Activated CD4-positive, alpha-beta memory T cell treated with anti-CD3 and anti-CD28 coated beads, Interleukin-2, amount 10 ng/mL, durations not matched to agents 7 days and 5 days (primary cell): ENCODE measurements at places on chromosomes 1 and 21.
A peak's percentile ranks its signal among the peaks of the same experiment; 100 is the strongest.

DNA sequence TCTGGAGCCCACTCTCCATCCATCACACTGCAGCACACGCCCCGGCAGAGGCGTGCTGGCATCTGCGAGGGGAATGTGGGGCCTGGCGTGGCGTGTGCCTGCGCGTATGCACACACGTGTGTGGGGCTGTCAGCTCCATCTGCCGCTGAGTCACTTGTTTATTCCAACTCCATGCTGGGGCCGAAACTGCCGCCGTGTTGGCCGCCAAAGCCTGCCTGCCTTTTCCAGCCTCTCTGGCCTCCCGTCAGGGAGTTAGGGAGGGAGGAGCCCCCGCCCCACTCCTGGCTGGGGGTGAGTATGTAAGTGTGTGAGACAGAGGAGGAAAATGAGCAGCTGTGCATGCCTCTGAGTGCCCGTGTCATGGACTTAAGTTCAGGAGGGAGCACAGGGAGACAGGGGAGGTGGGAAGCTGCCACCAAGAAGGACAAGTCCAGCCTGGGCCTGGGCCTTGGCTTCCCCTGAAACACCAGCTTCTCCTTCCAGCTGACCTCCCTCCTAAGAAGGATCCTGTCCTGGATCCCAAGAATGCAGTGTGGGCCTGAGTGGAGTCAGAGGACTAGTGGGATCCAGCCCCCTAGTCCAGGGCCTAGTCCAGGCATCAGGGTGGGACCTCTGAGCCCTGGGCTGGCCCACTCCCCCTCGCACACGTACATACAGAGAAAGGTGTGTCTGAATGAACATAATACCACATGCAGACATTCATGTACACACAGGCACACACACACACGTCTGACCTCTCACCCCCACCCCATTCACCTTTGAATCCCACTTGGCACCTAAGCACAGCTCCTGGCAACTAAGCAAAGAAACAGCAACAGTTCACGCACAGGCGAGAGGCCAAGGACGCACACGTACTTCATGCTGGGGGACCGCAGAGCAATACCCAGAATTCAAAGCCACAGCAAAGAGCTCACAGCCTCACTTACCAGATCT is 24.7 kb downstream of the MEF2D start:
- DNase-seq: no peak
- H3K4me3 ChIP-seq: no peak overlapping the region
- no peak overlapping the region for H3K27ac ChIP-seq
- H3K4me1 ChIP-seq: peaks cover 26% of the 10 kb centered on the region

- DNase-seq: no peak
- no peaks in the 10 kb centered on the region for H3K36me3 ChIP-seq
- no peak overlapping the region for H3K4me3 ChIP-seq
- no peaks in the 10 kb centered on the region for H3K27me3 ChIP-seq
Observed at GRCh38 chr1:178798232-178798861, 72.5 kb downstream of the ANGPTL1 start.

DNA sequence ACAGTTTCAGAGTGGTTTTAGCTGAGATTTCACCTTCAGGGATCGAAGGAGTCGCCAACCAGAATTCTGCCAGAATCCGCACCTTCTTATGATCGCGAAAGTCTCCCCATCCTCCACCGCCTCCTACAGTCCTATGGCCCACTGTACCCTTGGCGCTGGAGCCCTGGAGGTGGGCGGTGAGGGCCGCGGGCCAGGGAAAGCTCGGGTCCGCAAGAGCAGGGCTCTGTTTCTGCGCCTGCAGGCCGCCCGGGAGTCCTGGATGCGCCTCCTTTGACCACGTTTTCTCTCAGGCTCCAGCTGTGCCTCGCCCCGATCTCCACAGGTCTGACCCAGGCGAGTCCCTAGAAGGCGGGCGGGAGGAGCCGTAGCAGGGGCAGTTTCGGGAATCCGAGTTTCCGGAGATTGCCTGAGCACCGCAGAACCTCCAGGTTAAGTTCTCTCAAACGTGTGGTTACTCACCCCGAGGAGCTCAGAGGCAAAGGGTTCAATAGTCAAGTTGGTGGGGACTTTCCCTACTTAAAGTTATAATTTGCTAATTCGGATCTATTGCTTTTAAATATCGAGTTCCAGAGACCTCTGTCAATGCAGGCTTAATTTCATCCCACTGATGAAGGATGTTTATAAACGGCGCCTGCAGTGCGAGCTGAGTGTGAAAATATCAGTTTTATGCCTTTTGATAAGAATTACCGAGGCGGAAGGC is 3.2 kb upstream of the LHX8 start:
- peaks cover 11% of the 10 kb centered on the region for H3K4me1 ChIP-seq
- no peak overlapping the region for H3K27ac ChIP-seq
- H3K36me3 ChIP-seq: peaks cover 7% of the 10 kb centered on the region

GRCh38 chr1:242651817-242652216 is 127.3 kb upstream of the PLD5 start:
- no peak for DNase-seq
- no peaks in the 10 kb centered on the region for H3K4me1 ChIP-seq
- H3K36me3 ChIP-seq: no peaks in the 10 kb centered on the region
- H3K4me3 ChIP-seq: no peak overlapping the region
- H3K27me3 ChIP-seq: no peaks in the 10 kb centered on the region

DNA sequence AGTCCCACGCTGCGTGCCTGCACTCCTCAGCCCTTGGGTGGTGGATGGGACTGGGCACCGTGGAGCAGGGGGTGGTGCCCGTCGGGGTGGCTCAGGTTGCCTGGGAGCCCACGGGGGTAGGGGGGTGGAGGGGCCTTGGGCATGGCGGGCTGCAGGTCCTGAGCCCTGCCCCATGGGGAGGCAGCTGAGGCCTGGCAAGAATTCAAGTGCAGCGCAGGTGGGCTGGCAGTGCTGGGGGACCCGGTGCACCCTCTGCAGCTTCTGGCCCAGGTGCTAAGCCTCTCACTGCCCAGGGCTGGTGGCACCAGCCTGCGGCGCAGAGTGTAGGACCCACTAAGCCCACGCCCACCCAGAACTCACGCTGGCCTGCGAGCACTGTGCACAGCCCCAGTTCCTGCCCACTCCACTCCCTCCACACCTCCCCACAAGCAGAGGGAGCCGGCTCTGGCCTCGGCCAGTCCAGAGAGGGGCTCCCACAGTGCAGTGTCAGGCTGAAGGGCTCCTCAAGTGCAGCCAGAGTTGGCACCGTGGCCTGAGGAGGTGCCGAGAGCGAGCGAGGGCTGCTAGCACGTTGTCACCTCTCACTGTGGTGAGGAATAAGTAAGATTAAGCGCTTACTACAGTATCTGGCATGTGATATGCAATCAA is 12.8 kb downstream of the TNNI3K start:
- no peak overlapping the region for H3K4me3 ChIP-seq
- no peak overlapping the region for H3K27ac ChIP-seq
- no peaks in the 10 kb centered on the region for H3K4me1 ChIP-seq
- no peaks in the 10 kb centered on the region for H3K27me3 ChIP-seq
- H3K36me3 ChIP-seq: no peaks in the 10 kb centered on the region

GRCh38 chr1:182625719-182626504 is 21.7 kb upstream of the RGS16 start:
- no peak for DNase-seq
- H3K4me3 ChIP-seq: no peak overlapping the region
- peaks cover 17% of the 10 kb centered on the region for H3K27me3 ChIP-seq
- H3K27ac ChIP-seq: no peak overlapping the region
- H3K36me3 ChIP-seq: peaks cover 3% of the 10 kb centered on the region

GRCh38 chr21:46188226-46189212 is 4.3 kb upstream of the SPATC1L start:
- H3K36me3 ChIP-seq: peaks cover 3% of the 10 kb centered on the region
- no peak overlapping the region for H3K27ac ChIP-seq
- no peak for DNase-seq
- peaks cover 13% of the 10 kb centered on the region for H3K4me1 ChIP-seq
- peaks cover 4% of the 10 kb centered on the region for H3K27me3 ChIP-seq

DNA sequence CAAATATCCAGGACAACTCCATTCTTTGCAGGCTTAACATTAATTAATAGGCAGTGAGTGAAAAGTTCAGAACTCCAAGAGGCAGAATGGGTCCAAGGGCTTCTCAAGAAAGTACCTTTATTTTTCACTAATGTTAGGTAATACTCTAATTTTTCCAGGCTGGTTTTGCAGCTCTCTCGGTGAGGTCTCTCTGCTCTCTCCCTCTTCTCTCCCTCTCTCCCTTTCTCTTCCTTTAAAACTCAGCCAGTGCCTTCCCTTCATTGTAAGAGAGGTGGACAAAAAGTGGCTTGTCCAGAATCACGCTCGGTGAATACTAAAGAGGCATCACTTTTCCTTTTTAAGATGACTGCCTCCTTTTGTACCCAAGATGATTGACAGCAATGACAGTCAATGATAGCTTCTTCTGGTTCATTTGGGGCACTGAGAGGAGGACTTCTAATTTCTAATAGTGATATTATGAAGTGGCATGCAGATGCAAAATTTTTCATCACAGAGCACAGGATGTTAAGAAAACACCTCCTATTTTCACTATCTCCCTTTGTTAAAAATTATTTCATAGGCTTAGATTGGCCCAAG is 1.3 kb upstream of the CHI3L1 start:
- H3K27me3 ChIP-seq: peaks cover 21% of the 10 kb centered on the region
- no peaks in the 10 kb centered on the region for H3K4me1 ChIP-seq
- H3K27ac ChIP-seq: no peak overlapping the region

GRCh38 chr1:212459656-212460055 is 26.9 kb downstream of the NENF start:
- no peak for DNase-seq
- no peak overlapping the region for H3K4me3 ChIP-seq
- no peaks in the 10 kb centered on the region for H3K36me3 ChIP-seq
- no peaks in the 10 kb centered on the region for H3K27me3 ChIP-seq

DNA sequence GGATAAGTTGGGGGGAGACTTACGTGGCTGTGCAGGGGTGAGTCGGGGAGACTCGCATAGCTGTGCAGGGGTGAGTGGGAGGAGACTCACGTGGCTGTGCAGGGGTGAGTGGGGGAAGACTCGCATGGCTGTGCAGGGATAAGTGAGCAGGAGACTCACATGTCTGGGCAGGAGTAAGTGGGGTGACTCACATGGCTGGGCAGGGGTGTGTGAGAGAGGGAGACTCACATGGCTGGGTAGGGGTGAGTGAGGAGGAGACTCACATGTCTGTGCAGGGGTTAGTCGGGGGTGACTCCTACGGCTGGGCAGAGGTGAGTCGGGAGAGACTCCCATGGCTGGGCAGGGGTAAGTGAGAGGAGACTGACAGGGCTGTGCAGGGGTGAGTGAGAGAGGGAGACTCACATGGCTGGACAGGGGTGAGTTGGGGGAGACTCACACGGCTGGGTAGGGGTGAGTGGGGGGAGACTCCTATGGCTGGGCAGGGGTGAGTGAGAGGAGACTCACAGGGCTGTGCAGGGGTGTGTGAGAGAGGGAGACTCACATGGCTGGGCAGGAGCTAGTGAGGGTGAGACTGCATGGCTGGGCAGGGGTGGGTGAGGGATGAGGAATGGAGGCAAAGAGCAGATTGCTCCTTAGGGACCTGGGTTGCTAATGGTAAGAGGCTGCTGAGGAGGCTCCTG is 56.0 kb upstream of the ABCG1 start:
- H3K27ac ChIP-seq: no peak overlapping the region
- no peaks in the 10 kb centered on the region for H3K36me3 ChIP-seq
- DNase-seq: peak; percentile 16
- no peak overlapping the region for H3K4me3 ChIP-seq
- H3K27me3 ChIP-seq: peaks cover 5% of the 10 kb centered on the region
- peaks cover 16% of the 10 kb centered on the region for H3K4me1 ChIP-seq

- no peak overlapping the region for H3K4me3 ChIP-seq
- no peaks in the 10 kb centered on the region for H3K36me3 ChIP-seq
- H3K27ac ChIP-seq: no peak overlapping the region
Observed at GRCh38 chr1:230507666-230508402, 81.7 kb upstream of the PGBD5 start.

DNA sequence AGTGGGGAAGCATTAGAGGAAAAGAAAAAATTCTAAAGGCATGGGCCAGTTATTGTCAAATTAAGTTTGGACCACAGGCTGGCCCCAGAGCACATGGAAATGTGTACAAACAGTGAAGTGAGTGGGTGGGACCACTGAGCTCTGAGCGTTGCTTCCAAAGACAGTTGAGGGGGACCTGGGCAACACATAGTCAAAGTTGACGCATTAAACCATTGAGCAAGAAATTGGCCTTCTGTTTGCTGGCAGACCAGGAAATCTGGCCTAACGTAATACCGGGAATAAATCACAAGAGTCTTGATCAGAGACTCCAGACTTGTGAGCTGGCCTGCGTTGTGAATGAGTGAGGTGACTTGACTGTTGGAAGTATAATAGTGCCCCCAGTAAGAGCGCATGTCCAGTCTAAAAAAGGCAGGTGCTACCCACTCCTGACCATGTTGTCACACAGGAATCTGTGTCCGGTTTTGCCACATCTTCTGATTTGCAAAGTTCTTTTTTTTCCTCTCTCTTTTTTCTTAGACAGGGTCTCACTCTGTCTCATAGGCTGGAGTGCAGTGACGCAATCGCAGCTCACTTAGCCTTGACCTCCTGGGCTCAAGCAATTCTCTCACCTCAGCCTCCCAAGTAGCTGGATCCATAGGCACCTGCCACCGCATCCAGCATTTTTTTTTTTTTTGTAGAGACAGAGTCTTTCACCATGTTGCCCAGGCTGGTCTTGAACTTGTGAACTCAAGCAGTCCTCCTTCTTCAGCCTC is 10.7 kb downstream of the EPHB2 start:
- no peak overlapping the region for H3K4me3 ChIP-seq
- H3K4me1 ChIP-seq: no peaks in the 10 kb centered on the region
- no peak overlapping the region for H3K27ac ChIP-seq
- no peaks in the 10 kb centered on the region for H3K36me3 ChIP-seq
- no peak for DNase-seq

- peaks cover 2% of the 10 kb centered on the region for H3K36me3 ChIP-seq
- no peak for DNase-seq
- peaks cover 10% of the 10 kb centered on the region for H3K4me1 ChIP-seq
- H3K27me3 ChIP-seq: no peaks in the 10 kb centered on the region
- H3K27ac ChIP-seq: no peak overlapping the region
Observed at GRCh38 chr1:246773213-246773641, 49.0 kb downstream of the SCCPDH start.

- H3K4me3 ChIP-seq: no peak overlapping the region
- H3K4me1 ChIP-seq: peaks cover 4% of the 10 kb centered on the region
- H3K27ac ChIP-seq: no peak overlapping the region
- no peaks in the 10 kb centered on the region for H3K27me3 ChIP-seq
Observed at GRCh38 chr1:182268669-182269068, 122.9 kb downstream of the GLUL start.

GRCh38 chr1:159214149-159214760 is 9.6 kb downstream of the ACKR1 start:
- H3K27me3 ChIP-seq: peaks cover 34% of the 10 kb centered on the region
- no peak overlapping the region for H3K4me3 ChIP-seq
- H3K4me1 ChIP-seq: no peaks in the 10 kb centered on the region
- peak; percentile 26 for DNase-seq
- H3K36me3 ChIP-seq: no peaks in the 10 kb centered on the region

GRCh38 chr1:145884675-145885074 is 991 bp downstream of the ANKRD35 start:
- H3K27me3 ChIP-seq: peaks cover 33% of the 10 kb centered on the region
- no peak overlapping the region for H3K27ac ChIP-seq
- peak overlapping the region; percentile 75 for H3K4me3 ChIP-seq
